ENCODE measurements at places on chromosomes 1 and 21. TPM values are rescaled to one million over a fixed set of nuclear protein-coding genes. Genes with fewer than 3 reads are reported as not detected.

Gene C1orf167
- not detected for total RNA-seq

Gene SPRR2B
- not detected for total RNA-seq

Gene ASTN1
- not detected for total RNA-seq

Gene KCNH1
- not detected for total RNA-seq

Gene AIDA
- 54.1 TPM for total RNA-seq

Gene AGRN
- 4.2 TPM for total RNA-seq

Gene ZFP69
- total RNA-seq = 3.3 TPM

Gene NTNG1
- total RNA-seq = not detected

Gene CA6
- not detected for total RNA-seq

Gene PRKAA2
- total RNA-seq = not detected

DNA sequence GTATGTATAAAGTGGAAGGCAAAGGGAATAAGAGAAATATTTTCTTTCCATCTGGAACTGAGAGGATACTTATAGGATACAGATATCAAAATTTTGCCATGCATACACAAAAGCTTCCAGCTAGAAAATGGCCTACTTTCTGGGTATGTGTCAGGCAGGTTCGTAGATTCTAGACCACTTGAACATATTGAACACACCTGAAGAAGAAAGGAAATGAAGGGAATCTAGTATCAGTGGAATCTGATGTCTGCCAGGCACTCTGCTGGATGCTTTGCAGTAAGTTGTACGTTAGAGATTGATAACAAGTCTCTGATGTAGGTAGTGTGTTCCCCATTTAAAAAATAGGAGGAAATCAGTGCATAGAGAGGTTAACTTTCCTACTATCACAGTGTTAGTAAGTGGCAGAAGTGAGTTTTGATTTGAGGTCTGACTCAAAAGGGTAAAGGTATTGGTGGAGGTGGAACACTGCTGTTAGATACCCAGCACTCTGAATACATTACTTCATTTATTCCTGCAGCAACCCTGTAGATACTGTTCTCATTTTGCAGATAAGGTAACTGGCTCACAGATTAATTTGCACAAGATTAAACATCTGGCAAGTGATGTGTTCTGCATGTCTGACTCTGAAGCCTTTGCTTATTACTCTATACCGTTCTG lies 3.0 kb downstream of the CAMSAP2 start:
- H3K4me1 ChIP-seq = peaks cover 25% of the 10 kb centered on the region
- no peak for DNase-seq
- H3K4me3 ChIP-seq = peak overlapping the region; percentile 16
- H3K27me3 ChIP-seq = no peaks in the 10 kb centered on the region
- H3K36me3 ChIP-seq = no peaks in the 10 kb centered on the region

- H3K27me3 ChIP-seq = no peaks in the 10 kb centered on the region
- H3K36me3 ChIP-seq = peaks cover 31% of the 10 kb centered on the region
- H3K4me3 ChIP-seq = peak overlapping the region; percentile 97
- peaks cover 28% of the 10 kb centered on the region for H3K4me1 ChIP-seq
- peak overlapping the region; percentile 90 for H3K27ac ChIP-seq
- peak; percentile 36 for DNase-seq
Measured at GRCh38 chr1:156281281-156281680, 1.3 kb downstream of the SMG5 start.

DNA sequence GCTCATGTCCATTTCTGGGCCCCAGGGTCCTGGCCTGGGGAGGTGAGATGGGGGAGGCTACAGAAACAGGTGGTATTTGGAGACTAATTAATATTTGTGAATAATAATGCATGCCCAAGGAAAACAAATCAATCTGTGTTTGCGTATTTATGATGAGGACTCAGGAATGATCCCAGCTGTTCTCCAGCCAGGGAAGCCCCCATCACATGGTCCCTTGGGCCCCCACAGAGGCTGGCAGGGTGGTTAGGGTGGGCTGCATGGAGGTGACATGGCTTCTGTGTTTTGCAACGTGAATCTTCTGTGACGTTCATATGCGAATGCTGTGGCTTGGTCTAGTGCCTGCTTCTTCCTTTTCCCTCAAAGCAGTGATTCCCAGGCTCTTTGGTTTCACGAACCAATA lies 10.5 kb downstream of the PTPRF start:
- no peaks in the 10 kb centered on the region for H3K36me3 ChIP-seq
- no peak overlapping the region for H3K27ac ChIP-seq
- no peak for DNase-seq
- no peaks in the 10 kb centered on the region for H3K27me3 ChIP-seq

DNA sequence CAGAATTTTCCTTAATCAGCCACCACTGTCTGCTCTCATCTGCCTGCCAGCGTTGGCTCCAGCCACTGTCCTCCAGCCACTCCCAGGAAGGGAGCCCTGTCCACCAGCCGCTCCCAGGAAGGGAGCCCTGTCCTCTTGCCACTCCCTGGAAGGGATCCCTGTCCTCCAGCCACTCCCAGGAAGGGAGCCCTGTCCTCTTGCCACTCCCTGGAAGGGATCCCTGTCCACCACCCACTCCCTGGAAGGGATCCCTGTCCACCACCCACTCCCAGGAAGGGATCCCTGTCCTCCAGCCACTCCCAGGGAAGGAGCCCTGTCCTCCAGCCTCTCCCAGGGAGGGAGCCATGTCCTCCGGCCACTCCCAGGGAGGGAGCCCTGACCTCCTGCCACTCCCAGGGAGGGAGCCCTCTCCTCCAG lies 726.5 kb downstream of the PTPRU start:
- H3K36me3 ChIP-seq = no peaks in the 10 kb centered on the region
- no peaks in the 10 kb centered on the region for H3K4me1 ChIP-seq
- no peak overlapping the region for H3K4me3 ChIP-seq

DNA sequence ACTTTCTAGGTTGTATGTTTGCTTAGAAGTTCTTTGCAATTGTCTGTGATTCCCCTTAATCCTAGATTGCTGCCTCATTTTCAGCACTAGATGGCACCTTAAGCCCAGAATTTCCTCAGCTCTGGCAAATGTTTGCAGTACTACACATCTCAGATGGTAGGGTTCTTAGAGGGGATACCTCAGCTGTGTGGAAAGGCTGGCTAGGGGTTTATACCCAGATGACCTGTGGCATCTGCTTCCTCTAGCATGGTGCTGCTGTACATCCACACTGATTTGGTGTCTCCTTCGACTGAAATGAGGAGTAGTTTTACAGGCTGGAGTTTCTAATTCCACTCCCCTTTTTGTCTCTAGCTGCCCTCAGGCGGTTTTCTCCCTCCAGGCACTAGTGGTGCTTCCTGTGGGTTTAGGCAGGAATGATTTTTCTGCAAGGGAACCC lies 23.5 kb downstream of the ASB17 start:
- DNase-seq = no peak
- no peak overlapping the region for H3K27ac ChIP-seq
- H3K4me1 ChIP-seq = no peaks in the 10 kb centered on the region
- H3K27me3 ChIP-seq = peaks cover 2% of the 10 kb centered on the region
- H3K4me3 ChIP-seq = no peak overlapping the region

DNA sequence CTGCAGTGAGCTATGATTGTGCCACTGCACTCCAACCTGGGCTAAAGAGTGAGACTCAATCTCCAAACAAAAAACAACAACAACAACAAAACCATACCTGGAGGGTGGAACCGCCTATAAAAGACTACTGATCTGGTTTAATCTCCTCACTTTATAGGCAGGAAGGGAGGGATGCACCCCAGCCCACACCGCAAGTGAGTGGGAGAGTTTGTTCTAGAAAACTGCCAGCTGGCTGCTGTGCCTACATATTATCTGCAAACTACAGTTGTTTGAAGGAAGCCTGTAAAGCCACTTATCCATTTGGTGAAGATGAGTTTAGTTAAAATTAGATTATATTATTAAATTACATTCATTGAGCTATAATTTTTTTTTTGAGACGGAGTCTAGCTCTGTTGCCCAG lies 9.1 kb upstream of the SRSF10 start:
- no peaks in the 10 kb centered on the region for H3K36me3 ChIP-seq
- H3K27me3 ChIP-seq = no peaks in the 10 kb centered on the region
- H3K4me1 ChIP-seq = no peaks in the 10 kb centered on the region
- H3K27ac ChIP-seq = no peak overlapping the region

GRCh38 chr1:237759377-237759776 lies 131.3 kb downstream of the ZP4 start:
- no peak overlapping the region for H3K27ac ChIP-seq
- H3K4me3 ChIP-seq = no peak overlapping the region
- no peak for DNase-seq

DNA sequence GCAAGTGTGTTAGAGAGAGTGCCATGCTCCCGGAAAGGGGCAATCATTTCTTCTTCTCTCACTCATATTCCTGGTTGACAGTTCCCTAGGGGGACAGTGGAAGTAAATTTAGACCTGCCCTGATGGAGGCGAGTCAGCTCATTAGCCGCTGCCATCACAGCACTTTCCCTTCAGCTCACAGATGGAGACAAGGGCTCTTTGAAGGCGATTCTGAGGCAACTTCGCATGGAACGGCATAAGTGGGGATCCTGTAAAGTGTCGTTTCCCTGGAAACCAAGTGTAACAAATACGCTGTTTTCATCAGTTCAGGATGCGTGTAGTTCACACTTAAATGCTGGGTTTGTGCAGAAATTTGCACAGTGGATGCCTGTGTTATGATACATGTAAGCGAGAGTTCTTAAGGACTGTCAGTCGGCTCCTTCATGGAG lies 114.5 kb upstream of the TMPRSS15 start:
- no peak overlapping the region for H3K27ac ChIP-seq
- H3K4me1 ChIP-seq = no peaks in the 10 kb centered on the region
- no peak overlapping the region for H3K4me3 ChIP-seq
- DNase-seq = no peak
- no peaks in the 10 kb centered on the region for H3K27me3 ChIP-seq
- no peaks in the 10 kb centered on the region for H3K36me3 ChIP-seq

DNA sequence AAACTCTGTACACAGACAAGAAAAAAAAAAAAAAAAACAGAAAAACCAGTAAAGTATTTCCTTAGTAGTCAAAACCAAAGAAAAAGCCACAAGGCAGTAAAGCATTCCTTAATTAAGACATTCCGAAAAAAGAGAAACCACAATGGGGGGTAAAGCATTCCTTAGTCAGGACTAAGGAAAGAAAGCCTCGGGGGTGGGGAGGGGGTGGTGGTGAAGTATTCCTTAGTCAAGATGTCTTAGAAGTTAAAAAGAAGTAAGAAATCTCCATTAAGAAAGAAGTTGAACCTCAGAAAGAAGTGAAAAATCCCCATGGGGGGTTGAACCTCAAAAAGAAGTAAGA lies 28.2 kb upstream of the FMO1 start:
- H3K27me3 ChIP-seq = no peaks in the 10 kb centered on the region
- no peak for DNase-seq
- no peak overlapping the region for H3K4me3 ChIP-seq
- H3K36me3 ChIP-seq = no peaks in the 10 kb centered on the region
- H3K27ac ChIP-seq = no peak overlapping the region

GRCh38 chr1:248848602-248849001 lies 10.3 kb downstream of the ZNF692 start:
- H3K4me3 ChIP-seq = no peak overlapping the region
- H3K36me3 ChIP-seq = peaks cover 59% of the 10 kb centered on the region
- DNase-seq = no peak
- no peaks in the 10 kb centered on the region for H3K4me1 ChIP-seq
- H3K27ac ChIP-seq = no peak overlapping the region

DNA sequence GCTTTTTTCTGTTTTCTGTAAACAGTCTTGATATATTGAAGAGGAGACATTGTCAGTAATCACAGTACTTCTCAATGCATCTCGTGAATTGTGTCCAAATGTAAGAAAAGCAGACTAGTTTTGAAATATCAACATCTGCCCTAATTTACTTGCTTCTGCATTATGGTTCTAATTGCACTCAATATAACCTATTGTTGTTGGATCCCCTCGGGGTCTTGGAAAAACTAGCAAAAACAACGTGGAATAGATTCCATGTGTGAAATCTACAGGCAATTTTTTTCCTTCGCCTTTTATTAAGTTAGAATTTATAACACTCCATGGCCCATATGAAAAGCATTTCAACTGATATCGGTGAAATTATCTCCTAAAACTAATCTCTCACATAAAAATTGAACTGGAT lies 236.5 kb downstream of the TTLL7 start:
- no peaks in the 10 kb centered on the region for H3K27me3 ChIP-seq
- no peaks in the 10 kb centered on the region for H3K4me1 ChIP-seq
- H3K4me3 ChIP-seq = no peak overlapping the region
- no peak for DNase-seq

DNA sequence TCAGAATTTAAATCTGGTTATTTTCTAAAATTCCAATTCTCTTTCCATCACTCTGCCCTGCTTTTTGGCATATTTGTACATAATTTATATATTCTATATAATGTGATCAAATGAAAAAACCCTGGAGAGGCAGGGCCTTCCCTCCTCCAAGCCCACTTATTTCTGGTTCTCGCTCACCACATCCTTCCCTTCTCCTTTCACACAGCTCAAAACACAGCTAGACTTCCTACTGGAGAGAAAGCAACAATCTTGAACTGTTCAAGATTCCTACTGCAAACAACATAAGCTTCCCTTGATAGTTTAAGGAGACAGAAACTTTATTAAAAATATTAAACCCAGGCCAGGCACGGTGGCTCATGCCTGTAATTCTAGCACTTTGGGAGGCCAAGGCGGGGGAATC lies 7.6 kb upstream of the AIM2 start:
- H3K27me3 ChIP-seq = peaks cover 2% of the 10 kb centered on the region
- no peak overlapping the region for H3K27ac ChIP-seq
- H3K4me1 ChIP-seq = no peaks in the 10 kb centered on the region
- no peaks in the 10 kb centered on the region for H3K36me3 ChIP-seq
- no peak overlapping the region for H3K4me3 ChIP-seq
- no peak for DNase-seq

- no peaks in the 10 kb centered on the region for H3K4me1 ChIP-seq
- H3K36me3 ChIP-seq = no peaks in the 10 kb centered on the region
- no peak overlapping the region for H3K4me3 ChIP-seq
- H3K27ac ChIP-seq = no peak overlapping the region
- no peaks in the 10 kb centered on the region for H3K27me3 ChIP-seq
Measured at GRCh38 chr1:219703368-219703639, 90.4 kb upstream of the ZC3H11B start.

GRCh38 chr1:91374086-91374485 lies 30.6 kb downstream of the HFM1 start:
- H3K4me3 ChIP-seq = no peak overlapping the region
- no peak for DNase-seq
- H3K4me1 ChIP-seq = no peaks in the 10 kb centered on the region
- H3K36me3 ChIP-seq = no peaks in the 10 kb centered on the region
- peaks cover 2% of the 10 kb centered on the region for H3K27me3 ChIP-seq
- no peak overlapping the region for H3K27ac ChIP-seq
